ENCODE measurements at places on chromosomes 1 and 21.
A peak's percentile ranks its signal among the peaks of the same experiment; 100 is the strongest.

DNA sequence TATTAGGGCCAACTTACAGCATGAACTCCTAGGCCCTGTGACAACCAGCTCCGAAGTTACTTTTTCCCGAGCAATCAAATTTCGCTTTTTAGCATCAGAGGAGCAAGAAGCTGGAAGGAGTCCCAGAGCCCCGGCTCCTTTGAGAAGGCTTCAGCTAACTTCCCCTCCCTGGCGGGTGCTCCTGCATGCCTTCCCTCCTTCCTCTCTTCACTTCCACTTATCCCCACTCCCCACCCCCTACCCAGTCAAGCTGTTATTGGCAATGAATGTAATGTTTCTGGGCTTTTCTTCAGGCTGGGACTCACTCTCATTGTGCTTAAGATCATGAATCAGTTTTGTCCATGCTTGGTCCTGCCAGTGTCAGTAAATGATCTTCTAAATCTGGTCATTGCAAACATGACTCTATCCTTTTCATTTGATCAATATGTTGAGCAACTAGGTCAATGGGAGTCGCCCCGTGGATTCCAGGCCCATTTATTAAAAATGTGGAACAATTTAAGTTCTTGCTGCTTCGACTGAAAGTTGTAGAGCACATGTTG lies 94.5 kb upstream of the TSPAN2 start:
- peak; percentile 40 for DNase-seq

GRCh38 chr1:183909672-183910071 lies 104.8 kb downstream of the RGL1 start:
- DNase-seq: no peak

- DNase-seq: peak; percentile 3
These were observed 400.7 kb downstream of the NEGR1 start for GRCh38 chr1:71881611-71882010.

GRCh38 chr1:53680868-53681267 lies 58.1 kb downstream of the GLIS1 start:
- no peak for DNase-seq

DNA sequence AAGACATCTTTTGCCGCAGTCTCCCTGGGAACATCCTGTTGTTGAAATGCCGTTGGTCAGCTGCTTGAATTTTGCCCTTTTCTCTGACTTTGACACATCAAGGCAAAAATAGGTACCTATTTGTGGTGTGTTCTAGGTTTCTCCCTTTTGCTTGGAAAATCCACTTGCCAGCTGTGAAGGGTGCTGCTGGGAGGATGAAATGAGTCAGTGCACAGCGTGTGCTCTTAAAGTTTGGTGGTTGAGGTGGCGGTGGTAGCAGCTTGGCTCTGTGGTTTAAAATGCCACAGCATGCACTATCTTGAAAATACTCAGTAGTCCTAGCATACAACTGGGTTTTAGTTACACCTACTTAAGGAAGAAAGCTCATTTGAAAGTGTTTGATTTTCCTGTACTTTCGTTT lies 183.8 kb downstream of the DHRS3 start:
- DNase-seq: no peak

GRCh38 chr1:4960782-4961475 lies 306.5 kb downstream of the AJAP1 start:
- DNase-seq: no peak
